ENCODE measurements at places on chromosomes 5 and 9.

DNA sequence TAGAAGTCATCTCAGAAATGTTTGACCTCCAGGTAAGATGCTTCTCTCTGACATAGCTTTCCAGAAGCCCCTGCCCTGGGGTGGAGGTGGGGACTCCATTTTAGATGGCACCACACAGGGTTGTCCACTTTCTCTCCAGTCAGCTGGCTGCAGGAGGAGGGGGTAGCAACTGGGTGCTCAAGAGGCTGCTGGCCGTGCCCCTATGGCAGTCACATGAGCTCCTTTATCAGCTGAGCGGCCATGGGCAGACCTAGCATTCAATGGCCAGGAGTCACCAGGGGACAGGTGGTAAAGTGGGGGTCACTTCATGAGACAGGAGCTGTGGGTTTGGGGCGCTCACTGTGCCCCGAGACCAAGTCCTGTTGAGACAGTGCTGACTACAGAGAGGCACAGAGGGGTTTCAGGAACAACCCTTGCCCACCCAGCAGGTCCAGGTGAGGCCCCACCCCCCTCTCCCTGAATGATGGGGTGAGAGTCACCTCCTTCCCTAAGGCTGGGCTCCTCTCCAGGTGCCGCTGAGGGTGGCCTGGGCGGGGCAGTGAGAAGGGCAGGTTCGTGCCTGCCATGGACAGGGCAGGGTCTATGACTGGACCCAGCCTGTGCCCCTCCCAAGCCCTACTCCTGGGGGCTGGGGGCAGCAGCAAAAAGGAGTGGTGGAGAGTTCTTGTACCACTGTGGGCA lies 642 bp downstream of the CSF2 start:
- no peak for DNase-seq

DNA sequence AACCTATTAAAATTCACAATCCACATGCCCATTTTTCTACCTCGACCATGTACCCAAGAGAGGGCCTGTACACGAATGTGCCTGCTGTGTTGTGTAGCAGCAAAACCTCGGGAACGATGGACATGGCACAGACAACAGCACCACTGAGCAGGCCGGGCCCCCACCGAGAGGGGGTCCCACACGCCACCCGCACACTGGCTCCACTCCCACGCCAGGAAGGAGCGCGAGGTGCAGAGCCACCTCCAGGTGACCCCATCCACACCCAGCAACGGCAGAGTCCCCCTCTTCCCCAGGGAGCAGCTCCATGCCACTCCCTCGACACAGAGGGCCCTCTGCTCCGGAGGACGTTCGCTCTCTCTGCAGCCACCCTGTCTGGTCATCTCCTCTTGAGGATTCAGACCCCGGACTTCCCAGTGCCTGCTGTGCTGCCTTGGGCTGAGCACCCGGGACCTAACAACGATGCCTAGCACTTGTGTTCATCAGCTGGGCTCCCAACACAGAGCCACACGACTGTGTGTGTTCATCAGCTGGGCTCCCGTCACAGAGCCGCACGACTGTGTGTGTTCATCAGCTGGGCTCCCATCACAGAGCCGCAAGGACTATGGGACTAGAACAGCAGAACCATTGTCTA lies 25.3 kb upstream of the ADAMTS2 start:
- no peak for DNase-seq

DNA sequence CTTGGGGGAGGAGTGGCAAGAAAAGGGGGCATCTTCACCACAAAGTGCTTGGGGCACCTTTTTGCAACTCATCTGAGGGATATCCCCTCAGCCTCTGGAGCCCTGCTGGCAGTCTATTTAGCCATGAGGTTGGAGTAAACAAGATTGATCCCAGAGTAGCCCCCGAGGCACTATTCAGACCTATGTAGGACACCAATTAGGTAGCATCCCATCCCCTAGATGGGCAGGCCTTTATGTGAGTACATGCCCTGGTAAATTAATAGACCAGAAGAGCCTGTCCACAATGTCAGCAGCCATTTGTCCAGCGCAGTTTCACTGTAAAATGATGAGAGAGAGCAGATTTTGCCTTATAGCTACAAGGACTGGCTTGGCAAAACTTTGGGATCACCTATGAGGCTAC lies 221.4 kb downstream of the DRD1 start:
- no peak for DNase-seq

GRCh38 chr9:91044354-91044753 lies 242.7 kb downstream of the SYK start:
- DNase-seq: no peak

- DNase-seq: no peak
Measured at GRCh38 chr5:59506285-59506877, 387.1 kb downstream of the PDE4D start.

DNA sequence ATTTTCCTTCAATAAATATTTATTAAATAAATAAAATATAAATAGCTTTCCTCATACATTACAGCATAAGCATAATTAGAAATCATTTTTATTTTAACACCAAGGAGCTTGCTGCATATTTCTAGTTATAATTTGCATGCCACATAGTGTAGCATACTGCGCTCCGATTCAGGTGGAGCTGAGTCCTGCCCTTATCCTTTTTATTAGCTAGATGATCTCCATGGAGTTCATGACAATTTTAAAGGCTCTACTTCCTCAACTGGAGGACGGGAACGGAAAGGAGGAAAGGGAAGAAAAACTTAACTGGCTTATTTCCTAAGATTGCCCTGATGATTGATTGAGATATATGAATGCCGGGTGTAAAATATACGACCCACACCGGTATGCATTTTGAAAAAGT lies 385.2 kb downstream of the PLK2 start:
- no peak for DNase-seq

DNA sequence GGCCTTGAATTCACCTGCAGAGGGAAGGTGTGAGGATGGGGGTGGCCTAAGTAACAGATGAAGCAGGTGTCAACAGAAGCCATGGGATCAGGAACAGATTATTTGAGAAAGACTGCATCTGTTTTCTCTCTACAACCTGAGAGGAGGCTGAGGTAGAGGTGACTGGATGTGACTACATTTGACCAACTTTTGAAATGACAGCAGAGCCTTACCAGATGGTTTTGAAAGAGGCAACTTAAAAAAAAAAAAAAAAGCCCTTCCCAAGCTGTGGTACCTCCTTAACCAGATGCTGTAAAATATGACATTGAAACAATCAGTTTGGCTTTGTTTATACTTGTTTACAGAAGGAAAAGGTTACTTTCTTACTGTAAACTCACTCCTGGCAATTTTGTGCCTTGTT lies 108.6 kb downstream of the TRIO start:
- DNase-seq: no peak

DNA sequence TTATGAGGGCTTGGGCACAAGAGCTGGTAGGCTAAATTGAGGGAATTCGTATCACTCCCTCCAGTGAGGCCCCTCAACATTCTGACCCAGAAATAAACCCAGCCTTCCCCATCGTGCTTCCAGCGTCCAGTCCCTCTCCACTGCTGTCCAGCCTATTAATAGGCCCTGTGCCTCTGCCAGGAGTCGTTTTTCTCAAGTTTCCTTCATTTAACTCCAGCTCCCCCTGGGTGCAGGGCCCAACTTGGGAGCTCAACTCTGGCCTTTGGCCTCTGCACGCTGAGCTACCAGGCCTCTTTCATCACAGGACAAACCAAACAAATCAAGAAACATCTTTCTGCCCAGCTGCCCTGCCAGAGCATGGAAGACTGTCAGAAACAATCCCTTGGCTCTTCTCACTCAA lies 10.0 kb downstream of the HBEGF start:
- no peak for DNase-seq

DNA sequence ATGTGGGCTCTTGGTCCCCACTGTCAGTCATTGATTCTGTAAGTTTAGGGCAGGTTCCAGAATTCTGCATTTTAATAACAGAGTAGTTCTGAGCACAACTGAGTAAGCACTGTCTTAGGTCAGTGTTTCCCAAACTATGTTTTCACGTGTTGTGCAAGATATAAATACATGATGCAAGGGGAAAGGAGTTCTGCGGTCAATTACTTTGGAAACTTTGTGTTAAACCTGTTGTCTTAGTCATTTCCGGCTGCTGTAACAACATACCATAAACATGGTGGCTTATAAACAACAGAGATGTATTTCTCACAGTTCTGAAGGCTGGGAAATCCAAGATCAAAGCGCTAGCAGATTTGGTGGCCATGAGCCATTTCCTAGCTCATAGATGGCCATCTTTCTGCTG lies 69.8 kb downstream of the EQTN start:
- no peak for DNase-seq

- DNase-seq: no peak
Measured at GRCh38 chr5:88550736-88551135, 282.1 kb upstream of the TMEM161B start.

DNA sequence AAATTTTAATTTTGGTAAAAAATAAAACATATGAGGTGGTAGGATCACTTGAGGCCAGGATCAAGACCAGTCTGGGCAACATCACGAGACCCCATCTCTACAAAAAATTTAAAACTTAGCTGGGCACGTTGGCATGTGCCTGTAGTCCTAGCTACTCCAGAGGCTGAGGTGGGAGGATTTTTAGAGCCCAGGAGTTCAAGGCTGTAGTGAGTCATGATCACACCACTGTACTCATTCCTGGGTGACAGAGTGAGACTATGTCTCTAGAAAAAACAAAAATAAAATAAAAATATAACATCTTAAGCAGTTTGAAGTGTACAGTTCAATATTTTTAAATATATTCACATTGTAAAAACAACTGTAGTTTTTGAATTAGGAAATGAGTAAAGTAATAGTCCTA lies 108.3 kb downstream of the SMIM15 start:
- DNase-seq: no peak

- DNase-seq: no peak
Measured at GRCh38 chr9:74125941-74126340, 371.2 kb upstream of the RORB start.

- no peak for DNase-seq
Measured at GRCh38 chr5:65553941-65554340, 9.0 kb downstream of the CENPK start.

GRCh38 chr9:5714501-5715401 lies 85.8 kb downstream of the RIC1 start:
- no peak for DNase-seq

- DNase-seq: no peak
Measured at GRCh38 chr5:82106207-82106606, 134.4 kb downstream of the ATG10 start.

GRCh38 chr9:102185962-102186361 lies 447.5 kb upstream of the GRIN3A start:
- no peak for DNase-seq

DNA sequence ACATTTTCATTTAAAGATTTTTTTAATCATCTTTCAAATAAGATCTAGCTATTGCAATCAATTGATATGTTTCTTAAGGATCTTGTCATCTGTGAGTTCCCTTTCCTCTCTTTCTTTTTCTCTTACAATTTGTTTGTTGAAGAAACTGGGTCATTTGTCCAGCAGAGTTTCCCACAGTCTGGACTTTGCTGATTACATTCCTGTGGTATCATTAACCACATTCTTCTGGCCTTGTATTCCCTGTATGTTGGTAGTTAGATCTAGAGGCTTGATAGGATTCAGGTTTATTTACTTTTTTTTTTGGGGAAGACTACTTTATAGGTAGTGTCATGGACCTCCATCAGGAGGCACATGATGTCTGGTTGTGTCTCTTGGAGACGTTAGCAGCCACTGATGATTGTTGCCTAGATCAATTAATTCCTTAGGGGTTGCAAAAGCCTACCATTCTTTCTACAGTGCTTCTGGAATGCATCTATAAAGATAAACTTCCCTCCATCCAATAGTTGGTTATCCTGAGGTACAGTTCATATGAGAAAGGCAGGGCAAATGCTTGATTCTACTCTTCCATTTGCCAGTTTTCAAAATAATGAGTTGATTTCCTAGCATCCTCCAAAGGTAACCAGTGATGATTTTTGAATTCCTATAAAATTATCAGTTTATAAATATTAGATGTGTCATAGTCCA lies 14.3 kb downstream of the PDE8B start:
- no peak for DNase-seq

DNA sequence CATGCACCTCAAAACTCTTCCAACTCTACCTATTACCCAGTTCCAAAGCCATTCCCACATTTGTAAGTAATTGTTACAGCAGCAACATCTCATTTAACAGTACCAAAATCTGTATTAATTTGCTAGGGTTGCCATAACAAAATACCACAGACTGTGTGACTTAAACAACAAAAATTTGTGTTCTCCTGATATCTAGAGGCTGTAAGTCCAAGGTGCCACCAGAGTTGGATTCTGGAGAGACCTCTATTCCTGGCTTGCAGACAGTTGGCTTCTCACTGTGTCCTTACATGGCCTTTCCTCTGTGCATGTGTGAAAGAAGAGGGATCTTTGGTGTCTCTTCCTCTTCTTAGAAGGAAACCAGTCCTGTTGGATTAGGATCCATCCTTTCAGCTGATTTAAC lies 203.8 kb upstream of the PIK3R1 start:
- no peak for DNase-seq

DNA sequence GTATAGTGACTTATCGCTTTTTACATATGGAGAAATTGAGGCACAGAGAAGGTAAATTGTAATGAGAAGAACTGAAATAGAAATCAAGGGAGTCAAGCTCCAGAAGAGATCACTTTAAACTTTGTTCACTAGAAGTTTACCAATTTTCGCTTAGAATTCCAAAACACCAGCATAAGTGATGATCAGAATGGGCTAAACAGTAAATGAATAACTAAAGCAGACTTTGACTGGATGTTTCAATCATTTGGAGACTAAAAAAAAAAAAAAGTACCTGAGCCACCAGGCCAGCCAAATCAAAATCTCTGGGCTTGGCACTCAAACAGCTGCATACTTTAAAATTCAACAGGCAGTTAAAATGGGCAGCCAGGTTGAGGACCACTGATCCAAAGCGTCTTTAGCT lies 38.2 kb upstream of the FYB1 start:
- no peak for DNase-seq

GRCh38 chr5:111509119-111509518 lies 3.2 kb downstream of the STARD4 start:
- no peak for DNase-seq

GRCh38 chr5:84783003-84783402 lies 398.3 kb upstream of the EDIL3 start:
- DNase-seq: no peak

DNA sequence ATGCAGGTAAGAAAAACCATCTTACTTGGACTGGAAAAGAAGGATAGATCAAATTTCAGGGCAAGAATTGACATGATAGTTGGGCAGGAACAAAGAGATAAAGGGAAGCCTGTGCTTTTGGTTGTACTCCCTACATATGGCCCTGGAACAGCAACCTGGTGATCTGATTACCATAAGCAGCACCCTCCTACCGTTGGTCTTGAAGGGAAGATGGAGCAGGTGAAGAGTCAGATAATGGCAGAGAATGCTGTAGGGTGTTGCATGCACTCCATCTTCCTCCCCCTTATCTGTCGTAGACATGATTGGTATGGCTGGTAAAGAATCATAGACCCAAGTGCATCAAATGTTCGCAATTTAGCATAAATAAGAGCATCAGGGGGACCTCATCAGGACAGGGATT lies 4.7 kb downstream of the IRGM start:
- DNase-seq: no peak

GRCh38 chr5:126360467-126360866 lies 62.7 kb upstream of the GRAMD2B start:
- no peak for DNase-seq
